Inflammatory macrophage (primary cell): ENCODE measurements at places on chromosomes 13 and 19.

GRCh38 chr19:14385492-14385891 lies 4.2 kb downstream of the ADGRE5 start:
- DNase-seq = no peak

- no peak for DNase-seq
Measured at GRCh38 chr13:104701591-104701990, 1635.4 kb upstream of the SLC10A2 start.

DNA sequence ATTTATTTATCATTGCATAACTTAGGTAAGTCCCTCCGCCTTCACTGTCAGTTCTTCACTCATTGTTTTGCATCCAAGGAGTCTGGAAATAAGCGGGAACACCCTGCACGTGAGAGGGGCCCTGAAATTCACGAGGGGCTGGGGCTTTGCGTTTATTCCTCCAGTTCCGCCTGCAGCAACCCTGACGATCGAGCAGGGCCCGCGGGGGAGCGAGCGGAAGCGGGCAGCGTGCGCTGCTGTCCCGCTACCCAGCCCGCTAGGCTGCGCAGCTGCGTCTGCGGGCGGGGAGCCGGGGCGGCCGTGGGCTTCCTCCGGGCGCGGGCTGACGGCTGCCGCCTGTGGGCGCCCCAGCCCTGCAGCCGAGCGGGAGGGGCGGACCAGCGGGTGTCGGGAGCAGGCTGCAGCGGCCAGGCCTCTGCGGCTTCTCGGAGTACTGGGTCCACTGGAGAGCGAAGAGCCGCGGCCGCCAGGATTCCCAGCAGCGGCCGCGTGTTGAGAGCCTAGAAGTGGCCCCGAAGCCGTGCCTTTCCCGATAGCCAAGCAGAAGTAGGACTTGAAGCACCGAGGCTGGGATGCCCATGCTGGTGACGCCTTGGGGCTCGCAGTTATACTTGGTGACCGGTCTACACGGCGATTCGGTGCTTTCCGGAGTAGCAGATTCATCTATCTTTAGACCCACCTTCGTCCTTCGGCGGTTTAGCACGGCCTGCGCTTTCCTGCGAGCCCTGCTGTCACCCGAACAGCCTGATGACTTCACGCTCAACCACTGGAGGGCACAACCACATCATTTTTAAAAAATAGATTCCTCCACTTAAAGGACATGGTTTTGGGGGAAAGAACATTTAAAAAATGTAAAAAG lies 32.9 kb upstream of the SACS start:
- DNase-seq = peak; percentile 66

GRCh38 chr13:23960566-23961156 lies 63.4 kb upstream of the C1QTNF9B start:
- peak; percentile 5 for DNase-seq

DNA sequence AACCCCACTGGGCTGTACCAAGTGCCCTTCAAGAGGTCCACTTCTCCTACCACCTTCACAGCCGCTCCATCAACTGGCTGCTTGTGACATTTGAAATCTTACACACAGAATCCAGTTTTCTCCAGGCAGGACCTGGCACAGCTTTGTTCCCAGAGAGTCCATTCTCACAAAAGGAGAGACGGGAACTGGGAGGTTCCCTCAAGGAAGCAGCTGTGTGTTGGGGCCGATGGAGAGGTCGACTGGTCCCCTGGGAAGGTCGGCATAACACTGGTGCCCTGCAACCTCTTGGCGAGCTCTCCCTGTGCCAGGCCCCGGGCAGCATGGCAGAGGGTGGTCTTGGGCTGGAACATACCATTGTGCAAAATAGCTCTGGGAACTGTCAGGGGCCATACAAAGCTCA lies 21.5 kb downstream of the ELL start:
- no peak for DNase-seq
